NAMALWA (cell line): ENCODE measurements at places on chromosomes 5 and 9.

DNA sequence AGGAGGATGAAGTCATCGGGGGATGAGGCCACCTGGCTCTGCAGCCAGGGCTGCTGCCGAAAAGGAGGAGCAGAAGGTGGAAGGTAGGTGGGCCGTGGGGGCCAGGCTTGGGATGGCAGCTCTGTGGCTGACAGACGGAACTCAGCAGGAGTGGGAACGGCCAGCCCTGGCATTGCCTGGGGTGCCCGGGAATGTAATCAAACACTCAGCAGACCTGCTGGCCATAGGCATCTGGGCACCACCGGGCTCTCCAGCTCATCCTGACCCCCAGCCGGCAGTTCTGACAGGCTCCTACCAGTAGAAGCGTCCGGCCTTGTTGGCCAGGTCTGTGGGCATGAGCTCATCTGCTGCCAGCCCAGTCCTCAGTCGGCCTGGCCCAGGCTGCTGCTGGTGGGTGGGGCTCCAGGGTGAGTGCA is 4.3 kb upstream of the FAT2 start:
- no peak for DNase-seq

GRCh38 chr9:106913276-106913675 is 50.3 kb downstream of the ZNF462 start:
- no peak for DNase-seq

DNA sequence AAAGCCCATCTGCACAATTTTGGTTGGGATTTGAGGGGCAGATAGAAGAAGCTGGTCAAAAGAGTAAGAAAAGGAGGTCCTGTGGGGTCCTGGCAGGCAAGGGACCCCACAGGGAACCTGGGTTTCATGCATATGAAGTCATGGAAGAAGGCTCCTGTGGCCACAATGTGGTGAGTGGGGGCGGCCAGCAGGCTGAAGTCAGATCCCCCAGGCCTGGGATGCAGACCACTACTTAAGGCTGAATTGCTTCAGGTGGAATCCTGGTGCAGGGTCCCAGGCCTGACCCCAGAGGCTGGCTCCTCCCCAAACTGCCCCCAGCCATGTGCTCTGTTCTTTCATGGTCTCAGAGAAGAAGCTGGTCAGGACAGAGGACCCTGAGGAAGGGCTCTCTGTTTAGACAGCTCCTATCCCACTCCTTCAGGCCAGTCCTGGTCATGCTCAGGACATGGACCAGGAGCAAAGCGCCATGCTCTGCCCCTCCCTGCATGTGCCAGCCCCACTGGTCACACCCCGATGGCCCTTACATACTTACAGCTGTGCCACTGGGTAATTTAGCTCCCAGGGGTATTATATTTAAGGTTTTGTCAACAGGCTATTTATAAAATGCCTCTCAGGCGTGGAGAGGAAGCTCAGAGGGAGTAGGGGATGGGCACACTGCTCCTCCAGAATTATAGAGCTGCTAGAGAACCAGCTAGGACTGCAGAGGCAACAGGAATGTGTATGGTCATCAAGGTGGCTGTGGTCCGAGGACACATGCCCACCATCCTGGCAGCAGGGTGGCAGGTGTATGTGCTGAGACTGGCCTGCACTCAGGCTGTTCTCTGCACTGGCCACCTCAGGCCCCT is 33.4 kb downstream of the C5orf15 start:
- DNase-seq, result peak; percentile 93

DNA sequence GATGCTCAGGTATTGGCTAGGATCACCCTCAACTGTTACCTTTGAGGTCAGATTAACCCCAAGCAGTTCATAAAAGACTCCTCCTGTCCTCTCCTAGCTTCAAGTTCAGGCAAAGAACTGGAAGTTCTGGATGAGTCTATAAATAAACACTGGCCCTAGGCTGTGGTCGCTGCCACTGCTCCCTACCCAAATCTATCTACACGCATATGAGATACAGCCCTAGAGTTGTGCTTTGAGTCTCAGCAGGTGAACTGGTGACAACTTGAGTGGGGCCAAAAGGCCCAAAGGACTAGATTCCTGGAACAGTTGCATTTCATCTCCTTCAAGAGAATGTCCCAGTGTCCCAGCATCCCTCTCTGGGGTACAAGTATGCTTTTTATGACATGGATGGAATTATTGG is 62.6 kb downstream of the SAXO1 start:
- DNase-seq, result no peak

GRCh38 chr9:127979333-127980059 is 1.3 kb downstream of the EEIG1 start:
- peak; percentile 83 for DNase-seq

- no peak for DNase-seq
Observed at GRCh38 chr5:61029456-61030162, 84.6 kb downstream of the NDUFAF2 start.

GRCh38 chr9:28866951-28867350 is 1293.7 kb upstream of the C9orf72 start:
- no peak for DNase-seq

GRCh38 chr9:115115117-115115880 is 2.7 kb downstream of the TNC start:
- DNase-seq, result no peak
